ENCODE measurements at places on chromosomes 16 and 17.

GRCh38 chr17:36614081-36614480 lies 12.7 kb downstream of the MRM1 start:
- no peak for DNase-seq

GRCh38 chr16:57305159-57305811 lies 20.8 kb upstream of the PLLP start:
- no peak for DNase-seq

- DNase-seq = no peak
Observed at GRCh38 chr16:66553223-66553622, 847 bp downstream of the CKLF start.

GRCh38 chr17:3885970-3886369 lies 6.9 kb downstream of the CAMKK1 start:
- no peak for DNase-seq

DNA sequence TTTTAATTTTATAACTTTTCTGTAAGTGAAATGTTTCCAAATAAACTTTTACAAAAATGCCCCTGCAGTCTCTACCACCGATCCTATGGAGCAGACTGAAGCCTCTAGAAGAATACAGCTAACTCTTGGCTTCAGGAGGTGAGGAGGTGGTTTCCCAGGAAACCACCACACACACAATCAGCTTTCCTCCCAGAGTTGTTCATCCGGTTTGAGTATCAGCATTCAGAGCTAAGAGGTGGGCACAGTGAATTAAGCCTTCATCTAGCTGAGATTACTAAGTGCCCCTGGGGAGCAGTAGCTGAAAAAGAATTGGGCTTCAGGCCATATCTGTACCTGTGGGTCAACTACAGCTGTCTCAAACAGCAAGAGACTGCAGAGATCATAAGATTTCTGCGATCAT lies 139.7 kb downstream of the AATF start:
- DNase-seq = no peak

- DNase-seq = no peak
Observed at GRCh38 chr16:48035142-48035541, 120.7 kb downstream of the ABCC12 start.

DNA sequence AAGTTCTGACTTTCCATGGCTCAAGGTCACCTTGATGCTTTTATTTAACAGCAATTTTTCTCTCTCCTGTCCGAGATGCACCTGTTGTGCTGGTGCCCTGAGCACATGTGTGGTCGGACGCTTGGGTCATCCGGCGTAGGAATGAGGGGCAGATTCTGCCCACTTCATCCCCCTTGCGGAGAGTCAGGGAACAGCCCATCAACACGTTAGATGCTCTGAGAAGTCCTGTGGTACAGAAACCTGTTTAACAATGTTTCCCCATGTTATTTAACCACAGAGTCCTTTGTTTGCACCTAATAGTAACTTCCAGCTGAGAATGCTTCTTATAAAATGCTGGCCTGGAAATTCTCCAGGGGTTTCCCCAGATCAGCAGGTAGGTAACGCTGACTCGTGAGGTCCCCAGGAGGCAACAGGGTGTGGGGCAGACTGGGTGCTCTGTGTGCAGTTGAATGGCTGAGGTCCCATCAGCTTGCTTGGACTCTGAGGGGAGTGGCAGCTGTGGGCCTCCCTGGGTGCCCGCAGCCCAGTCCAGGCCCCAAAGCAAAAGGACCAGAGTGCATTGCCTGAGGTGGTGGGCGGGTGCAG lies 17.8 kb downstream of the DOC2B start:
- no peak for DNase-seq

DNA sequence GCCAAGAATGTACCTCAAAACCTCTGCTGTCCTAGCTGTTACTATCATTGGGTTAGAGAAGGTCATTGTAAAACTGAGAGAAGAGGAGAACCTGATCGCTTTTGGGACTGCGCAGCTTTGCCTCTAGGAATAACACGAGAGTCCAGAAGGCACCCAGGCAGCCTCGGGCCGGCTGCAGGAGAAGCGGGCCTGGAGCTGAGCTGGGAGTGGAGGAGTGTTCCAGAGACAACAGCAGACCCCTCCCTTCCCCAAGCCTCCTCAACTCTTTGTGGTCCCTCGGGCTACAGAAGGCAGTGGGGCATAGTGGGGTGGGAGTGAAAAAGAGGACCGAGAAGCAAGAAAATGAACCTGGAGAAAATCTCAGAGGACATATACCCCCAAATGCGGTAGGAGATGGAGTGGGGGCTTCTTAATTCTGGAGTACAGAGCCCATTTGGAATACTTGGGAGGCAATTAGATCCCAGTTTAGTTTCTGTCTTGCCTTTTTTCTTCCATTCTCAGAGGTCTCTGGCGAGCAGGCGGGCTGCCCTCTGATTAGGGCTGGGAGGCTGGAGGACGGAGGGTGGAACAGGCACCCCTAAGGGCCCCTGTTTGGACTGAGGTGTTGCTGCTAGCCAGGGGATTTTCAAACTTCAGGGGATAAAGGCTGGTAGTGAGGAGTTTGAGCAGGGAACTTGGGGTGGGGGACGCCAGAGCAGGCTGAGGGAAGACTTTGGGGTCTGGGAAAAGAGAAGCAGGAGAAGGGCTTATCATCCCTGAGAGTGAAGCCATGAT lies 13.3 kb upstream of the HOXB2 start:
- DNase-seq = no peak

- DNase-seq = no peak
Observed at GRCh38 chr17:67435786-67436185, 58.7 kb downstream of the PITPNC1 start.

GRCh38 chr16:27359051-27359450 lies 42.9 kb upstream of the IL21R start:
- no peak for DNase-seq

DNA sequence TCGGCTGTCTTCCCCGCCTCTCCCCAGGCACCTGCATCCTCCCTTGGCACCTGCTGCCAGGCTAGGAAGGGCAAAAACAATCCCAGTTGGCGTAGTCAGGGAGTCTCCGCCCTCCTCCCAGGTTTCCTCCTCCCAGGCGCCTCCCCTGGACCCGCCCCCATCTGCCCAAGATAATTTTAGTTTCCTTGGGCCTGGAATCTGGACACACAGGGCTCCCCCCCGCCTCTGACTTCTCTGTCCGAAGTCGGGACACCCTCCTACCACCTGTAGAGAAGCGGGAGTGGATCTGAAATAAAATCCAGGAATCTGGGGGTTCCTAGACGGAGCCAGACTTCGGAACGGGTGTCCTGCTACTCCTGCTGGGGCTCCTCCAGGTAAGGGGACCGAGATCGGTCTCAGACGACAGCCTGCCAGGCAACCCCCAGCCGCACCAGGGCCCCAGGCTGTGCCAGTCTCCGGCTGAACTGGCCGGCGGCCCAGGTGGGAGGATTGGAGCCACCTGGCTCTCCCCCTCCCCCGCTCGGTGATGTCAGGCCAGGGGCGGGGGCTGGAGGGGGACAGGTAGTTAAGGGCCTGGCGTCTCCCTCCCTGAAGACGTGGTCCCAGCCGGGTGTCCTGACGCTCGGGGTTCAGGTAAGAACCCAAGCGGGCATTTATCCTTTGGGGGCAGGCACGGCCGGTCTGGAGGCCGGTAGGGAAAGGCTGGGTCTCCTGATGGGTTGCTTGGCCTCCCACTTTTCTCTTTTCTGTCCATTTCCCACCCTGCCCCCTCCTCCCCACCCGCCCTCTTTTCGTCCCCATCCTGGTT lies at the start of gene GRB7:
TSS of gene GRB7 (plus strand) at position 179 of the 808 bp plus-strand sequence. CDS start 4,364 bp downstream, outside the sequence.
- DNase-seq = no peak

GRCh38 chr17:38557836-38558727 lies 47.7 kb downstream of the SRCIN1 start:
- DNase-seq = peak; percentile 93

- no peak for DNase-seq
Observed at GRCh38 chr17:40915721-40916256, 21.7 kb downstream of the KRT23 start.

DNA sequence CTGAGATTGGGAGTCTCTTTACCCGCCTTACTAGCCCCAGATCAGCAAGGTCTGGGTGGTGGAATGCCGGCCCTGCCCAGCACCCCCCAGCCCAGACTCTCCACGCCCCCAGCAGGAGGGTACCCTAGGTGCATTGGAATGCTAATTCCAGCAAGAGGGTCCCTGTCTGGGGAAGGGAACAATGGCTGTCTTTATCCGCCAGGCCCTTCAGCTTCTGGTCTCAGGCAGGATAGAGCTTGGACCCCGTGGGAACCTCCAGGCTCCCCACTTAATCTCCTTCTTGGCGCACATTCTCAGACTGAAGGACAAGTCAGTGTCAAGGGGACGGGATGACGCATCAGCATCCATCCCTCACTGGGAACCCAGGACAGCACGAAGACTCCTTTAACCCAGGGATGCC lies 85.1 kb downstream of the LITAF start:
- DNase-seq = peak; percentile 44

DNA sequence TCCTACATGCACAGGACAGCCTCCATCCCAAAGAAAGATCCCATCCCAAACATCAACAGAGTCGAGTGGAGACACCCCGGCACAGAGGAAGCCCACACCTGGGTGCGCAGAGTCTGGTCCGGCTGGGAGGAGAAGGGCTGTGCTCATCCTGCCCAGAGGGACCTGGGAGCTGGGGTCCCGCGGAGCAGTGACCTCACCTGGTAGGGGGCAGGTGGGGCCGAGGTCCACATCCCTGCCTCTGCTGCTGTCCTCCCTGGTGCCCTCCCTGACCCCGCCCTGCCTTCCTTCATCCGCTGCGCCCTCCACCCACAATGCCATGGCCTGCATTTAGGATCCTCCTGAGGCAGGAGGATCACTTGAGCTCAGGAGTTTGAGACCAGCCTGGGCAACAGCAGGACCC lies 2.9 kb downstream of the C16orf90 start:
- DNase-seq = no peak

Measured in neuronal stem cell (in vitro differentiated cells).